ENCODE measurements at places on chromosomes 1 and 21.

DNA sequence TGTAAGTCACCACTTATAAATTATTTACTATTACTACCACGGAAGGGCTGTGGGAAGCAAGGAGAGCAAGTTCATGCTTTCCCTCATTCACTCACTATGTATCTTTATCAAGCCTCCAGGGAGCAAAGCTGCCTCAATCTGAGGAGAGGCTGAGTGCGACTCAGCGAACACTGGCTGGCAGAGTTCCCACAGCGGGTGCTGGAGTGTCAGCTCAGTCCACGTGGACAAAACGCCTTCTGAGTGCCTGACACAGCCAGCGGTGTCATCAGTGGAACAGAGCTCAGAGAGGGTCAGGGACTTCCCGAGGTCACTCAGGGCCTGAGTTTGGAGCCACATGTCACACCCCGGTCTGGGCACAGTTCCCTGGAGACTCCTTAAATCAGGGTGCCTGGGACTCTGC lies 16.9 kb downstream of the MATN1 start:
- no peaks in the 10 kb centered on the region for H3K36me3 ChIP-seq
- DNase-seq: no peak
- no peaks in the 10 kb centered on the region for H3K27me3 ChIP-seq
- no peak overlapping the region for H3K4me3 ChIP-seq

DNA sequence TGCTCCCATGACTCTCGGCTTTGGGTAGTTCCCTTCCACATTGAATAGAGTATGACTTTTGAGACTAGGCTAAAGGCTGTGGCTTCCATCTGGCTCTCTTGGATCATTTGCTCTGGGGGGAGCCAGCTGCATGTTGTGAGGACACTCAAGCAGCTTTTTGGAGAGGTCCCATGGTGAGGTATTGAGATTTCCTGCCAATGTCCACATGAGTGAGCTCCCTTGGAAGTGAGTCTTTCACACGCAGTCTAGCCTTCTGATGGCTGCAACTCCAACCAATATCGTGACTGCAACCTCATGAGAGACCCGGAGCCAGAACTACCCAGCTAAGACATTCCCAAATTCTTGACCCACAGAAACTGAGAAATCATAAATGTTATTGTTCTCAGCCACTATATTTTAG lies 127.7 kb upstream of the KAZN start:
- no peak overlapping the region for H3K27ac ChIP-seq
- no peak for DNase-seq
- H3K36me3 ChIP-seq: no peaks in the 10 kb centered on the region

DNA sequence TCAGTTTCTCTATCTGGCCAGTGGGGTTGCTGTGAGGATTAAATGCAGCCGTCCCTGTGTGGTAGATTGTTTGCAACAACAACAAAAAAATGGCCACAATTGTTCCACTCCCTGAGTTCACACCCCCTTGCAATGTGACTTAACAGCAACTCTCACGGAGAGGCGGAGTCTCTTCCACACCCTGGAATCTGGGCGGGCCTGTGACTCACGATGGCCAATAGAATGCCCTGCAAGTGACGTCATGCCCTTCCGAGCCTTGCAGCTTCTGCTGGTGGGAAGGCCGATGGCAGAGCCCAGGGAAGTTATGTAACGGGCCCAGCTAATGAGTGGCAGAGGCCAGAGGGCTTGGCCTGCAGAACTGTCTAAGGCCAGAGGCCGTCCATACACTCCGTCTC lies 87.9 kb downstream of the RIPK4 start:
- no peak overlapping the region for H3K27ac ChIP-seq
- peak; percentile 74 for DNase-seq
- H3K4me1 ChIP-seq: peaks cover 7% of the 10 kb centered on the region
- no peaks in the 10 kb centered on the region for H3K36me3 ChIP-seq
- no peaks in the 10 kb centered on the region for H3K27me3 ChIP-seq

DNA sequence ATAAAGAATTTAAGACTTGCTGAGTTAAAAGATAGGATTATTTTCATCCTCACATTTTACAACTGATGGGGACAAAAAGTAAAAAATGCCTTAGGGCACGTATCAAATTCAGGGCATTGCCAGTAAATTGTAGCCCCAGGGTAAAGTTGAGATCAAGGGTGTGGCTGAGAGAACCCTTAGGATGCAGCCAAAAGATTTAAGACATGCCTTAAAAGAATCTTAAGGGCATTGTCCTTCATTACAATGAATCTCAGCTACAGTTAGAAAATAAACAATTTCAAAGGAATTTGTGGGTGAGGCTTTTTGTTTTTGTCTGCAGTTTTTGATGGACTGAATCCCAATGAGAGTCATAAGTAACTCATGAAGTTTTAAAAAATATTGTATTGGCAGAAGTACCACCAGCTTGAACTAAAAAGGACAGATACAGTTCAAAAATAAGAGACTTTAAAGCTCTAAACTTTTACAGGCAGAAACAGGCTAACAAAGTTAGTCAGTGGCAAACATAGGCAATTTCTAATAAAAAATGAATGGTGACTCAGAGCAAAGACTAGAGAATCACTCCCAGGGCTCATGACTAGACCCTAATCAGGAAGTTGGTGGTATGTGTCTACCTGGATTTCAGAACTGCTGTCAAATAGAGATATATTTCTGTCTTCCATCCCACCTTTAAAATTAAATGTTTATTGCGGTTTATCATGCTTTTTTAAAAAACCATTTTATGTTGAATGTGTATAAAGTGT lies 165.1 kb upstream of the SNX7 start:
- H3K27me3 ChIP-seq: no peaks in the 10 kb centered on the region
- no peak overlapping the region for H3K4me3 ChIP-seq
- H3K36me3 ChIP-seq: no peaks in the 10 kb centered on the region
- no peaks in the 10 kb centered on the region for H3K4me1 ChIP-seq
- no peak overlapping the region for H3K27ac ChIP-seq
- DNase-seq: no peak

- no peaks in the 10 kb centered on the region for H3K4me1 ChIP-seq
- H3K36me3 ChIP-seq: no peaks in the 10 kb centered on the region
- no peak overlapping the region for H3K27ac ChIP-seq
- no peak for DNase-seq
- H3K27me3 ChIP-seq: no peaks in the 10 kb centered on the region
These were observed 966.8 kb downstream of the BRINP3 start for GRCh38 chr1:189510827-189511226.

- no peaks in the 10 kb centered on the region for H3K27me3 ChIP-seq
- peaks cover 10% of the 10 kb centered on the region for H3K4me1 ChIP-seq
- H3K36me3 ChIP-seq: no peaks in the 10 kb centered on the region
- H3K4me3 ChIP-seq: no peak overlapping the region
- DNase-seq: no peak
These were observed 29.0 kb upstream of the KHDRBS1 start for GRCh38 chr1:31984419-31985347.

GRCh38 chr1:227849251-227849650 lies 33.8 kb downstream of the PRSS38 start:
- no peaks in the 10 kb centered on the region for H3K4me1 ChIP-seq
- no peaks in the 10 kb centered on the region for H3K36me3 ChIP-seq
- H3K4me3 ChIP-seq: no peak overlapping the region
- no peak overlapping the region for H3K27ac ChIP-seq

DNA sequence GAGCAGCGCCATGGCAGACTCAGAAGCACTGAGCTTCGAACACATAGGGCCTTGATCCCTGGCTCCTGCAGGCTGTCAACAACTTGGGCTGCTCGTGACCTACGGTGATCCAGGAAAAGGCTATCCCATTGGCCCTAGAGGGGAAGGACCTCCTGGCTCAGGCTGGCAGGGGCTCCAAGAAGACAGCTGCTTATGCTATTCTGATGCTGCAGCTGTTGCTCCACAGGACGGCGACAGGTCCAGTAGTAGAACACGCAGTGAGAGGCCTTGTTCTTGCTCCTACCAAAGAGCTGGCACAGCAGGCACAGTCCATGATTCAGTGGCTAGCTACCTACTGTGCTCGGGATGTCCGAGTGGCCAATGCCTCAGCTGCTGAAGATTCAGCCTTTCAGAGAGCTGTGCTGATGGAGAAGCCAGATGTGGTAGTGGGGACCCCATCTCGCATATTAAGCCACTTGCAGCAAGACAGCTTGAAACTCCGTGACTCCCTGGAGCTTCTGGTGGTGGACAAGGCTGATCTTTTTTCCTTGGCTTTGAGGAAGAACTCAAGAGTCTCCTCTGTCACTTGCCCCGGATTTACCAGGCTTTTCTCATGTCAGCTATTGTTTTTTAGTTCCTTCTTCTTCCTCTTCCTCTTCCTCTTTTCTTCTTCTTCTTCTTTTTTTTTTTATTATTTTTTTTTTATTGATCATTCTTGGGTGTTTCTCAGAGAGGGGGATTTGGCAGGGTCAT lies 18.9 kb downstream of the ITLN2 start:
- no peaks in the 10 kb centered on the region for H3K4me1 ChIP-seq
- no peaks in the 10 kb centered on the region for H3K27me3 ChIP-seq
- no peaks in the 10 kb centered on the region for H3K36me3 ChIP-seq
- H3K4me3 ChIP-seq: no peak overlapping the region

DNA sequence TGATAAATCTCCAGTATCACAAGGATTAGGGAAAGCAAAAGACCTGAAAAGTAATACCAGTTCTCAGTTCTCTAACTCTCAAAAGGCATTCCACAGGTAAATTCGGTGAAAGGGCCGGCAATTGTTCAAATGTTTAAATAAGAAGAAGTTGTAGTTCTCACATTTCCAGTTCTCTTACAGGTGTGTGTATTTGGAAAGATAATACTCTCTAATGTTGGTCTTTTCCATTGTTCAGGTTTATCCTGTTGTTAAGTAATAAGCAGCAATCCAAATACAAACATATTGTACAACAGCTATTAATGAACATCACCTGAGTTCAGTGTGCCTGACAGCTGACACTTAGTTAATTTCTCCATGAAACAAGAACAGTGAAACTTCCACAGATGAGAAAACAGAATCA lies 13.2 kb upstream of the PRKAB2 start:
- no peak for DNase-seq
- H3K4me1 ChIP-seq: no peaks in the 10 kb centered on the region
- H3K27ac ChIP-seq: no peak overlapping the region
- H3K4me3 ChIP-seq: no peak overlapping the region

- H3K4me1 ChIP-seq: no peaks in the 10 kb centered on the region
- no peak overlapping the region for H3K27ac ChIP-seq
- no peak overlapping the region for H3K4me3 ChIP-seq
- no peaks in the 10 kb centered on the region for H3K36me3 ChIP-seq
- no peaks in the 10 kb centered on the region for H3K27me3 ChIP-seq
These were observed 4.1 kb upstream of the REG4 start for GRCh38 chr1:119815361-119815760.

DNA sequence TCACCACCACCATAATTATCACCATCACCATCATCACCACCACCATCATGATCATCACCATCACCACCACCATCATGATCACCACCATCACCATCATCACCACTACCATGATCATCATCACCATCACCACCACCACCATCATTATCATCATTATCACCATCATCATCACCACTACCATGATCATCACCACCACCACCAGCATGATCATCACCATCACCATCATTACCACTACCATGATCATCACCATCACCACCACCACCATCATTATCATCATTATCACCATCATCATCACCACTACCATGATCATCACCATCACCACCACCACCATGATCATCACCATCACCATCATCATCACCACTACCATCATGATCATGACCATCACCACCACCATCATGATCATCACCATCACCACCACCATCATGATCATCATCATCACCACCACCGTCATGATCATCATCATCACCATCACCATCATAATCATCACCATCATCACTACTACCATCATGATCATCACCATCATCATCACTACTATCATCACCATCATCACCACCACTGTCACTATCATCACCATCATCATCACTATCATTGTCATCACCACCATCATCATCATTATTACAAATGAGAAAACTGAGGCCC lies 60.2 kb downstream of the TRABD2B start:
- no peaks in the 10 kb centered on the region for H3K27me3 ChIP-seq
- no peak overlapping the region for H3K4me3 ChIP-seq
- H3K36me3 ChIP-seq: no peaks in the 10 kb centered on the region

GRCh38 chr1:93899543-93900207 lies 9.6 kb downstream of the GCLM start:
- peaks cover under 1% of the 10 kb centered on the region for H3K4me1 ChIP-seq
- no peaks in the 10 kb centered on the region for H3K27me3 ChIP-seq
- H3K36me3 ChIP-seq: peaks cover 16% of the 10 kb centered on the region
- DNase-seq: no peak

GRCh38 chr1:55696181-55696754 lies 481.1 kb upstream of the USP24 start:
- H3K36me3 ChIP-seq: no peaks in the 10 kb centered on the region
- DNase-seq: peak; percentile 11
- H3K27me3 ChIP-seq: no peaks in the 10 kb centered on the region
- peak overlapping the region; percentile 20 for H3K27ac ChIP-seq
- H3K4me3 ChIP-seq: no peak overlapping the region

- no peaks in the 10 kb centered on the region for H3K27me3 ChIP-seq
- no peaks in the 10 kb centered on the region for H3K36me3 ChIP-seq
- H3K4me3 ChIP-seq: no peak overlapping the region
- peak overlapping the region; percentile 32 for H3K27ac ChIP-seq
These were observed 36.9 kb downstream of the EIF2D start for GRCh38 chr1:206575165-206575893.

- H3K27ac ChIP-seq: peak overlapping the region; percentile 98
- H3K36me3 ChIP-seq: no peaks in the 10 kb centered on the region
- no peak for DNase-seq
- peak overlapping the region; percentile 75 for H3K4me3 ChIP-seq
These were observed 791 bp upstream of the PIK3R3 start for GRCh38 chr1:46133181-46133658.

DNA sequence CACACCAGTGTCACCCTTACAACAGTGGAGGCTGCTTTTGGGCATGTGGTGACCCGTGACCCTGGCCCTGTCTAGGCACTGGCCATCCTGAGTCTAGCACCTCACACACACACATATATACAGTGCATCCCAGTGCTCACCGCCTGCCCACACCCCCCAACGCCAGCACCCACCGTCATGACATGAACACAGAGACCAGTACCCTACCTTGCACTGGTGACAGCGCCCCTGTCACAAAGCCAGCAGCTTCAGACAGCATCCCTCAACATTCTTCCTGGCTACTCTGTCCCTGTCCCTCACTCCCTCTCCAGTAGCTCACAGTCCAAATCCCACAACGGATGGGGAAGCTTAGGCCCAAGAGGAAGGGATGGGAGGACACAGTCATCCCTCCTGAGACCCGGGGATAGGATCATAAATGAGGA lies 27.1 kb downstream of the AHDC1 start:
- no peaks in the 10 kb centered on the region for H3K36me3 ChIP-seq
- DNase-seq: no peak
- H3K27me3 ChIP-seq: no peaks in the 10 kb centered on the region

DNA sequence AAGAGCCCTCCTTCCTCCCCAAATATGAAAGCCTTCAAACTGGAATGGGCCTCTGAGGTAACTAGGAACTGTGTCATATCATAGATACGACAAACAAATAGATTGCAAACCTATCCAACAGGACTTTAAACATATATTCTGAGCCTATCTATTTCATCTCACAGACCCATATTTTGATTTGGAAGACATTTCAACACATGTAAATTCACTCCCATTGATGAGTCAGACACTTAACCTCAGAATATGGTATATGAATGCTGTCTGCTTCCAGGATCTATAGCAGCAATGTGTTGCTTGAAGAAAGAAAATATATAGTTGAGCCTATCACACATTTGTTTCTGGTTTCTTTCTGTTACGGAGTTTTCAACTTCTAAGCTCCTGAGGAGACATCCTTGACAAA lies 221.9 kb upstream of the SAMSN1 start:
- no peak overlapping the region for H3K4me3 ChIP-seq
- DNase-seq: no peak

GRCh38 chr1:81756872-81757271 lies 43.9 kb upstream of the ADGRL2 start:
- no peaks in the 10 kb centered on the region for H3K4me1 ChIP-seq
- no peak for DNase-seq
- H3K4me3 ChIP-seq: no peak overlapping the region
- no peak overlapping the region for H3K27ac ChIP-seq
- H3K27me3 ChIP-seq: no peaks in the 10 kb centered on the region
